ENCODE measurements at places on chromosomes 3 and 15. TPM values are rescaled to one million over a fixed set of nuclear protein-coding genes. Genes with fewer than 3 reads are reported as not detected.
A peak's percentile ranks its signal among the peaks of the same experiment; 100 is the strongest.

The CMTM8 gene
- total RNA-seq: 11.6 TPM

The ASB14 gene
- total RNA-seq: not detected

The RTP3 gene
- not detected for total RNA-seq

The TM4SF18 gene
- total RNA-seq: not detected

The TMC3 gene
- total RNA-seq: not detected

The MORC1 gene
- not detected for total RNA-seq

The SPATA12 gene
- total RNA-seq: not detected

The CHRD gene
- 0.21 TPM for total RNA-seq

The NCEH1 gene
- total RNA-seq: 5.2 TPM

The GRM7 gene
- not detected for total RNA-seq

The GPR15 gene
- 2.8 TPM for total RNA-seq

The TMEM40 gene
- total RNA-seq: not detected

The MKRN2OS gene
- total RNA-seq: not detected

- peaks cover 2% of the 10 kb centered on the region for H3K4me1 ChIP-seq
- no peak overlapping the region for H3K4me3 ChIP-seq
- no peak for DNase-seq
- no peaks in the 10 kb centered on the region for H3K36me3 ChIP-seq
These were observed 58.7 kb upstream of the BBX start for GRCh38 chr3:107464037-107464436.

- H3K36me3 ChIP-seq: no peaks in the 10 kb centered on the region
- DNase-seq: no peak
- no peak overlapping the region for H3K4me3 ChIP-seq
- H3K27ac ChIP-seq: no peak overlapping the region
- no peaks in the 10 kb centered on the region for H3K27me3 ChIP-seq
- H3K4me1 ChIP-seq: no peaks in the 10 kb centered on the region
These were observed 126.7 kb upstream of the SPATA16 start for GRCh38 chr3:173267716-173268115.

DNA sequence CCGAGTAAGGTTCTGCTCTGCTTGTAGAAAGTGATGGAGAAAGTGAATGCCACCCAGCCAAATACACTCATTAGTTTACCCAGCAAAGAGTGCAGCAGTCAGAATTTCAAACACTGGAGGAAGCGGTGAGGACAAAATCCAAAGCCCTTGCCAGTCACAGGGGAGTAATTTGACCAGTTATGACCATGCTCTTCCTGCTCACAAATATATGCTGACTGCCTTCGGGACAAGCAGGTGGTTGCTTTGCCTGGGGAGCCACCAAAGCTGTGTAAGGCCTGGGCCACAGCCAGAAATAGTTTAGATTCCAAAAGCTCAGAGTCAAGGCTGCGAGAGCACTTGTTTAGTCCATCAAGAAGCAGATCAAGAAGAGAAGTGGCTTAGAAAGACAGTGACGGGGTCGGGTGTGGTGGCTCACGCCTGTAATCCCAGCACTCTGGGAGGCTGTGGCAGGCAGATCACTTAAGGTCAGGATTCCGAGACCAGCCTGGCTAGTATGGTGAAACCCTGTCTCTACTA is 51.0 kb upstream of the ATP13A3 start:
- DNase-seq: no peak
- H3K4me3 ChIP-seq: no peak overlapping the region
- H3K27me3 ChIP-seq: peaks cover 3% of the 10 kb centered on the region

DNA sequence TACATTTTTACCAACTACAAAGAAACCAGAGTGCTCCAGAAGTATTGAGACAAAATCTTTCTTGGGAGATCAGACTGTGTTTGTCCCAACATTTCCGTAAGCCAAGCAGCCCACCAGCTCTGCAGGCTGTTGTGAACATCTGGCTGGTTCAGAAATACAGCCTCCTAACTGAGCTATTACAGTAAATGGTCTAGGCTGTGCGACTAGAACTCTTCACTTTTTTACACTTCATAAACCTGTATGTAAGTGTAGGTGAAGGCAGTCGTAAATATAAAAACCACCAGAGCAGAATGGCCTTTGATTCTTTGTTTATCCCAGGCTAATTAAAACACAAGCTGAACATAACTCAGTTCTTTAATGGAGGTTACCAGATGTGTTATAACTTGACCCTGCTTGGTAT is 235.3 kb downstream of the ARRDC4 start:
- no peaks in the 10 kb centered on the region for H3K36me3 ChIP-seq
- DNase-seq: no peak
- no peak overlapping the region for H3K27ac ChIP-seq
- no peaks in the 10 kb centered on the region for H3K27me3 ChIP-seq
- no peak overlapping the region for H3K4me3 ChIP-seq
- no peaks in the 10 kb centered on the region for H3K4me1 ChIP-seq

DNA sequence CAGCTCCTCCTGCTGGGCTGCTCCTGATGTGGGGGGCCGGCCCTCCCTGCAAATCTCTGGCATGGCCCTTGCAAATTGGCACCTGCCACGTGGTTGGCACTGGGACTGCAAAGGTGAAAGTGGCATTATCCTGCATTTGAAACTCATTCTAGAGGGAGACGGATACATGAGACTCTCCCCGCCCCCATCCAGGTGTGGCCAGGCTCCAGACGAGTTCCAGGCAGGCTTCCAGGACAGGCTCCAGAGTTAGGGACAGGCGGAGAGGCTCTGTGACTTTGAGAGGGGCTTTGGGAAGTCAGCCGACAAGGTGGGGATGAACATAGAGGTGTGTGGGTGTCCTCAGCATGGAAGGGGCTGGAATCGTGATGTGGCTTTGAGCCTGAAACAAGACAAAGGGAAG is 178.5 kb downstream of the APBA2 start:
- H3K4me3 ChIP-seq: no peak overlapping the region
- no peak for DNase-seq
- H3K4me1 ChIP-seq: peaks cover under 1% of the 10 kb centered on the region
- H3K27me3 ChIP-seq: no peaks in the 10 kb centered on the region
- peaks cover under 1% of the 10 kb centered on the region for H3K36me3 ChIP-seq
- no peak overlapping the region for H3K27ac ChIP-seq

DNA sequence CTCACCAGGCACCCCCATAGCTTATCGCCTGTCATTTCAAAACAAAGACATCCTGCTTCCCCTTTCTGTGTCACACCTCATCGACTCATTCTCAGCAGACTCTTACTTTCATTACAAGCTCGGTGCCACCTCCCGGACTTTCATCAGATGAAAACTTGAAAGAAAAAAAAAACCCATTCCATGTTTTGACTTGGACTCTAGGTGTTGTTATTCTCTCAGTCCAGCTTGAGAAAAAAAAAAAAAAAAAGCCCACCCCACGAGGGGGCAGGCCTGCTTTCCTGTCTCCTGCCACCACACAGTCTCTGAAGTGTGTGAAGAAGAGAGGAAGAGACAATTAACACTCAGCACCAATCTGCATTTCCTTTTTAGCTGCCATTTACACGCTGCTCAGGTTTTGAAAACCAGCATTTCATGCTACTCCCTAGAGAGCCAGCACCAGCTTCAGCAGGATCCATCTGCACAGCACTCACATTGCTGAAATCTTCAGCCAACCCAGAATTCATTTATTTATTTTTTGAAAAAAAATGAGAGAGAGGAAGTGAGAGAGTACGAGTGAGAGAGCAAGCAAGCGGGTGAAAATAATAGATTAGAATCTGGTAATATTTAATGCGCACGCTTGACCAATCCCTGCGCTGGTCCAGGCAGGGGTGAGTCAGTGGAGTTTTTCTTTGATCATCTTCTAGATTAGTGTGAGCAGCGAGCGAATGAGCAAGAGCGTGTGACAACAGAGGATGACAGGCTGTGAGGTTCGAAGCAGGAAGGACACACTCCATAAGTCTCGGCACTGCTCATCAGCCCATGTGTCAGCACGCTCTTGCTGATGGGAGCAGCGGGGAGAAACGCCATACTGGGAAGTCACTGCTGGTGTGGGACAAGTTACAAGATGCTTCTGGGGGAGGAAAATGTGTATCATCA is 23.5 kb downstream of the ZNF80 start:
- H3K27ac ChIP-seq: no peak overlapping the region
- peak; percentile 89 for DNase-seq
- H3K36me3 ChIP-seq: peaks cover 15% of the 10 kb centered on the region
- H3K4me1 ChIP-seq: peaks cover 4% of the 10 kb centered on the region

- no peak overlapping the region for H3K27ac ChIP-seq
- H3K4me1 ChIP-seq: peaks cover 3% of the 10 kb centered on the region
- no peaks in the 10 kb centered on the region for H3K36me3 ChIP-seq
- H3K27me3 ChIP-seq: peaks cover 3% of the 10 kb centered on the region
- H3K4me3 ChIP-seq: no peak overlapping the region
These were observed 47.4 kb upstream of the MKRN3 start for GRCh38 chr15:23518104-23518503.

- no peaks in the 10 kb centered on the region for H3K27me3 ChIP-seq
- no peaks in the 10 kb centered on the region for H3K36me3 ChIP-seq
- no peak overlapping the region for H3K27ac ChIP-seq
- H3K4me1 ChIP-seq: peaks cover 28% of the 10 kb centered on the region
- peak; percentile 87 for DNase-seq
These were observed 5.1 kb upstream of the SEMA7A start for GRCh38 chr15:74438721-74439316.

GRCh38 chr3:33956206-33956605 is 157.8 kb downstream of the PDCD6IP start:
- no peaks in the 10 kb centered on the region for H3K4me1 ChIP-seq
- H3K36me3 ChIP-seq: no peaks in the 10 kb centered on the region

GRCh38 chr3:87351937-87352336 is 75.6 kb upstream of the POU1F1 start:
- H3K4me1 ChIP-seq: no peaks in the 10 kb centered on the region
- H3K4me3 ChIP-seq: no peak overlapping the region
- no peaks in the 10 kb centered on the region for H3K27me3 ChIP-seq
- DNase-seq: no peak
- H3K27ac ChIP-seq: no peak overlapping the region

- no peaks in the 10 kb centered on the region for H3K27me3 ChIP-seq
- H3K4me3 ChIP-seq: no peak overlapping the region
- no peaks in the 10 kb centered on the region for H3K36me3 ChIP-seq
- H3K4me1 ChIP-seq: no peaks in the 10 kb centered on the region
- DNase-seq: no peak
These were observed 42.4 kb upstream of the STRIT1 start for GRCh38 chr3:155335724-155336354.

- no peaks in the 10 kb centered on the region for H3K4me1 ChIP-seq
- H3K36me3 ChIP-seq: no peaks in the 10 kb centered on the region
- H3K4me3 ChIP-seq: no peak overlapping the region
- H3K27me3 ChIP-seq: no peaks in the 10 kb centered on the region
These were observed 8.5 kb downstream of the HTR3D start for GRCh38 chr3:184040010-184040409.

DNA sequence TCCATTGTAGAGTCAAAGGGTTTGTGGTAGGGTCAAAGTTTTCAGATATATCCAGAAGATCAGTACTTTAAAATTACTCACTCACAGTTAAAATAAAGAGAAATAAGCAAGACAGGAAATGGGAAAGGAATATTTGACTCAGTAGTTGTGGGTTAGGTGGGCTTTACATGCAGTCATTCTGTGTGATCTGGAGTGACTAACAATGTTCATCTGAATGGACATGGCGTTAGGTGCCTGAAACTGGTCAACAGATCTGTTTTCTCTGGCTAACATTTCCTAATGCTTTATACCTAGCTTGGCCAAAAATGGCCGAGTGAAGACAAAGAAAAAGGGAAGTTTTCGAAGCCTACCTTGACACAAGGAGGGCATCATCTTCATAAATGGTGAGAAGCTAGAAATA is 133.4 kb upstream of the SATB1 start:
- no peaks in the 10 kb centered on the region for H3K27me3 ChIP-seq
- peak overlapping the region; percentile 93 for H3K27ac ChIP-seq
- peaks cover 82% of the 10 kb centered on the region for H3K4me1 ChIP-seq
- peak overlapping the region; percentile 45 for H3K4me3 ChIP-seq
- DNase-seq: no peak
- peaks cover 18% of the 10 kb centered on the region for H3K36me3 ChIP-seq

- DNase-seq: no peak
- peaks cover 13% of the 10 kb centered on the region for H3K27me3 ChIP-seq
- no peak overlapping the region for H3K27ac ChIP-seq
- no peak overlapping the region for H3K4me3 ChIP-seq
- no peaks in the 10 kb centered on the region for H3K4me1 ChIP-seq
These were observed 289.8 kb upstream of the ROPN1 start for GRCh38 chr3:124281453-124282316.

DNA sequence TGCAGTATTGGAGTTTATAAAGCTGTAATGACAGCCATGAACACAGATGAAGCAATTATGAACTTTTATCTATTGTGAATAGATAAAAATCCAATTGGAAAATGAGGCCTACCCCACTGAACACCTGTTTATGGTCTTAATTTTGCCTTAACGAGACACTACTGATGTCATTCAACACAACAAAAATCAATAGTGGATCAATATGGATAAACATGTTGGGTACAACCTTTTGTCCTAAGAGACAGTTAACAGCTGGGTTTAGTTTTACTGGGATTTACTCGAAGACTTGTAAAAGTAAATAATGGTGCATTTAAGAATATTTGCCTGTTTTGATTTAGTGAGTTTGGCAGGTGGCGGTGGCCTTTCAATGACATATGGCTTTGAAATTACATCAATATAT is 217.8 kb downstream of the NR1D2 start:
- no peak for DNase-seq
- H3K4me1 ChIP-seq: peaks cover 2% of the 10 kb centered on the region
- H3K27ac ChIP-seq: no peak overlapping the region
- H3K36me3 ChIP-seq: no peaks in the 10 kb centered on the region
- no peak overlapping the region for H3K4me3 ChIP-seq
- H3K27me3 ChIP-seq: peaks cover 7% of the 10 kb centered on the region

GRCh38 chr3:73484656-73485248 is 140.0 kb downstream of the PDZRN3 start:
- no peak for DNase-seq
- no peaks in the 10 kb centered on the region for H3K36me3 ChIP-seq
- H3K4me3 ChIP-seq: no peak overlapping the region
- no peak overlapping the region for H3K27ac ChIP-seq
- no peaks in the 10 kb centered on the region for H3K4me1 ChIP-seq
- peaks cover 8% of the 10 kb centered on the region for H3K27me3 ChIP-seq

GRCh38 chr3:178500631-178501030 is 35.6 kb upstream of the KCNMB2 start:
- H3K4me1 ChIP-seq: no peaks in the 10 kb centered on the region
- DNase-seq: no peak
- H3K36me3 ChIP-seq: peaks cover 1% of the 10 kb centered on the region
- no peak overlapping the region for H3K4me3 ChIP-seq

DNA sequence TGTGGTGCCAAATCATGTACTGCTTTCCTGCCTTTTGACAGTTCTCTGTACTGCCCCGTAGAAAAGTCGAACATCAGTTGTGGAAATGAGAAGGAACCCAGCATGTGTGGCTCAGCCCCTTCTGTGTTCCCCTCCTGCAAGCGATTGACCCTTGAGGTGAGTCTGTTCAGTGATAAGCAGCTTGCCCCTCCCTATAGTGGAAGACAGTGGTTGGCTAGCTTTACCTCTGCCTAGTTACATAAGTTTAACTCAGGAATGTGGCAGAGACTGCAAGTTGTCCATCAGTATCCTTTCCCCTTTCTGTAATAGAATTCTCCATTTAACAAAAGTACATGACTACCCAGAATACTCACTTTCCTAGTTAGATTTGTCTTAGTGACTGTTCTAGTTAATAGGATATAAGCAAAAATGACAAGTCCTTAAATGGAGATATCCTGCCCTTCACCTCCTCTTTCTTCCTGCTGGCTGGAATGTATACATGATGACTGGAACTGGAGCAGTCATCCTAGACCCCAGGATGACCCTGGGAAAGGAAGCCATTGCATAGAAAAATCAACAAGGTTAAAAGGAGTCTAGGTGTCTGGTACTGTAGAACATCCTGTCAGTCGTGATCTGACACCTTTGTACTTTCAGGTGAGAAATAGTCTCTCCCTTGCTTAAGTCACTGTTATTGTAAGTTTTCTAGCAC is 10.6 kb downstream of the SETMAR start:
- H3K27ac ChIP-seq: no peak overlapping the region
- H3K4me3 ChIP-seq: no peak overlapping the region
- H3K27me3 ChIP-seq: no peaks in the 10 kb centered on the region
- peaks cover 26% of the 10 kb centered on the region for H3K36me3 ChIP-seq
- DNase-seq: no peak
- no peaks in the 10 kb centered on the region for H3K4me1 ChIP-seq

All from activated CD4-positive, alpha-beta memory T cell treated with anti-CD3 and anti-CD28 coated beads for 36 hours (primary cell).